Fibroblast of mammary gland (primary cell): ENCODE measurements at places on chromosomes 6 and 20.

DNA sequence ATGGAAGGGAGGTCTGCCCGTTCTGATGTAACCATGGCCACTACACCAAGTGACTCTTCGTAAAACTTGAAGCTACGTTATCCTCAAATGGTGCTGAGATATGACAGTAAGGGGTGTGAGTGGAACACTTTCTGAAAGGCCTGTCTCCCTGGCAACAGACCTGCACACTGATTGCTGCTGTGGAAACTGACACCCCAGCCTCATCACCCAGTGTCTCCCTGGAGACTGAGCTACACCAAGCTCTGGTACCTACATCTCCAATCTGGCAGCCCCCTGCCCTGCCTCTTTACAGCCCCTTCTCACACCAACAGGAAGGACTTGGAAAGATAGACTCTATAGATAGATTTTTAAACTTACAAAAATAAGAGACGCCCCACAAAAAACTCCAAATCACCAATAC lies 13.2 kb downstream of the PI16 start:
- no peak for DNase-seq

DNA sequence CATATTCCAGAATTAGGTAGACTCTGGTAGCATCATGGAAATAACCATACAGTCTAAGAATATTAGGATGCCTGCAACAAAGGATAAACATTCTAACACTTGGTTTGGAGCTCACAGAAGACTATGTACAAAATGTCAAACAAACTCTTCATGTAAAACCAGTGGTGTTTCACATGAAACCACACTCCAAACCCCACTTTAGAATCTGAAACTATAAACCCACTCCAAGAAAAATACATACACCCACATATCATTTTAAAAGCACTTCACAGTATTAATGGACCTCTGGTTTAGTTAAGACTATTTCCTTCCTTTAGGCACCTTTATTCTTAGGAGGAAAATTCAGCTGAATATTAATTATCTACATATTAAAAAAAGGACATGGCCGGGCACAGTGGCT lies 10.5 kb downstream of the AURKA start:
- no peak for DNase-seq

DNA sequence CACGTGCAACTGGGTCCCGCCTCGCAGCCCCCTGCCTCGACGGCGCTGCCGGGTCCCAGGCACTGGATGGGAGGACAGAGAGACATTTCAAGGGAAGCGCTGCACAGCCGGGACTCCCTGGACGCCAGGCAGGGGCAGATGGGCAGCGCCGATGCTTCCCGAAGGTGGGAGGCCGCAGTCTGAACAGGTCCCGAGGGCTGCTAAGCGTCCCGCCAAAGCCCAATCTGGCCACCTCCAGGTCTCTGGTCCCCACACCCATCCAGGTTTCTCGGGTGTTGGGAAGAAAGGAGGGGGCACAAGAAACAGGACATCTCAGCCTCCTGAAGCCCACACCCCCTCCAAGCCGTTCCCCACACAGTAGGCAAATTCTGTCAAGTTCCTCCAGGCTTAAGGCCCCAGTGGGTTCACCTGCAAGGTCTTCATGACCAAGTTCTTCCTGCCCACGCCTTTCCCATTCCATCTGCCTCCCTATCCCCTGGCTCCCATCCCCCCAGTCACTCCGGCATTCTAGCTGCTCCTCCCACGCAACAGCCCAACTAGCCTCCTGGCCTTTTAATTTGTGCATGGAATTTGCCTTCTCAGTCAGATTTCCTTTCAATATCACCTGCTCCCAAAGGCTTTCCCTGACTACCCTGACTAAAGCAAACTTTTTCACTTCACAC lies 5.4 kb upstream of the CPXM1 start:
- DNase-seq = peak; percentile 24

GRCh38 chr6:161235776-161236633 lies 37.9 kb downstream of the AGPAT4 start:
- no peak for DNase-seq

GRCh38 chr6:104638841-104639290 lies 220.9 kb downstream of the HACE1 start:
- peak; percentile 73 for DNase-seq

DNA sequence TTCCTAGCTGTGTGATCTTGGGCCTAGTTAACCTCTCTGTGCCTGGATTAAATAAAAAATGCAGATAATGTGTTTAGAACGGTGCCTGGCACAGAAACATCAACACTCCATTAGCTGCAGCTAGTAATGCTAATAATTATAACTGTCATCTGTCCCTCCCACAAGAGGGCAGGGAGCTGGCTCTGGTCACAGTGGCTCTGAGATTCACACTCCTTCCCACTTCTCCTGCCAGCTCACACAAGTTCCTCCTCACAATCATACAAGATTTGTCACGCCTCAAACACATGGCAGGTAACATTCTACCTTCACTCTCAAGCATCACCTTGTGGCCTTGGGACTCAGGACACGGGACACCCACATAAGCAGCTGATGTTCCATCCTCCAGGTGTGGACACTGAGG lies 2.4 kb downstream of the ADA start:
- no peak for DNase-seq

GRCh38 chr20:36462440-36463211 lies 78.7 kb upstream of the MYL9 start:
- DNase-seq = peak; percentile 53

- no peak for DNase-seq
Measured at GRCh38 chr20:6245436-6245835, 122.6 kb upstream of the FERMT1 start.

- DNase-seq = no peak
Measured at GRCh38 chr6:111503660-111504059, 20.6 kb upstream of the REV3L start.

- no peak for DNase-seq
Measured at GRCh38 chr6:1079525-1079924, 232.4 kb upstream of the FOXQ1 start.

DNA sequence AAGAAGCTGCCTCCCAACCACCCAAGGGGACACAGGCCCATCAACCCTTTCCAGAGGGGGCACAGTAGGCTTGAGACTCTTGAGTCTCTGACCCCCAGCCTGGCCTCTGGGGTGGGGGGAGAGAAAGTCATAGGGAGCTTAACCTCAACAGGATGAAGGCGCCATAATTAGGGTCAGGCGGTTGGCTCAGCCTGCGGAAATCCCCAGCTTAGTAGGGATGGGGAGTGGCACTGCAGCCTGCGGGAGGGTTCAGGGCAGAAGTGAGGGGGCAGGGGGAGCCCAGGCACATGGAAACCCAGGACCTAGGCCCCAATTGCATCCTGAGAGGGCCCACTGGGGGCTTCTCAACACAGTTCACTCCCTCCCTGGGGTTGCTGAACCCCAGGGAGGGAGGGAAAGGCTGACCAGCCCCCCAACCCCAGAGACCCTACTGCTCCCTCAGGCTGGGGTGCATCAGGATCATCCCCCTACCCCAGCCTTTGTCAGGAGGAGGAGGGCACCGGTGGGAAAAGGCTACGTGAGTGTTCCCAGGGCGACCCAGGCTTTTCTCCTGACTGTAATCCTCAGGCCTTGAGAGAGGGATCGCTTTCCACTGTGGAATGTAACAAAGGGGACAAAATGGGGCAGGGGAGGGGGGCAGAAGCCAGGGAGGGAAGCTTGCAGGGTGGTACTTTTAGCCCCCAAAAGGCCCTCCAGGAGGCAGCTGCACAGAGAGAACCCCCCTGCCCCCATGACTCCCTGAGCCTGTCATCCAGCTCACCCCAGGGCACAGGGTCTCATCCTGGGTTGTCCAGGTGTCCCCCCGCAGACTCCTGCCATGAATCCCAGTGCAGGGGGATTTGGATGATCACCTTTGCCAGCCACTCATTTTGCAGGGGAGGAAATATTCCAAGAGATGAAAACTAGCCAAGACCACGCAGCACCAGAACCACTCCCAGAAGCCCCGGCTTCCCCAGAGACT lies 46.4 kb downstream of the MRPL14 start:
- DNase-seq = no peak

DNA sequence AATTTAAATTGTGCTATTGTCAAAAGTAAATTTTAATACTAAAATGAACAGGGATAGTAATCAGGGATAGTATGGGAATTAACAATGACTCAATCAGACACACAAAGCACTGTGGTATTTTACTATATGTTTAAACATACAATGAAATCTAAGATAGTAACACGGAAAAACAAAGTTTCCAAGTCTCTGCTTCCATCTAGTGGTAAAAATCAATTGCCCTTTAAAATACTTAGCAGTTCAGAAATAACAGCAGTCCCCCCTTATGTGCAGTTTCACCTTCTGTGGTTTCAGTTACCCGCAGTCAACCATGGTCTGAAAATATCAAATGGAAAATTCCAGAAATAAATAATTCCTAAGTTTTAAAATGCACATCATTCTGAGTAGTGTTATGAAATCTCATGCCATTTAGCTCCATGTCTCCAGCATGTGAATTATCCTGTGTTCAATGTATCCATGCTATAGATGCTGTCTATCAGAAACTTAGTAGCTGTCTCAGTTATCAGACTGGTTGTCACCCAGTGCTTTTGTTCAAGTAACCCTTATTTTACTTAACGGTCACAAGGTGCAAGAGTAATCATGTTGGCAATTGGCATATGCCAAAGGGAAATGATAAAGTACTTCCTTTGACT lies 58.5 kb downstream of the AHI1 start:
- peak; percentile 38 for DNase-seq

GRCh38 chr6:161169035-161169434 lies 104.8 kb downstream of the AGPAT4 start:
- DNase-seq = peak; percentile 45
